CD4-positive, alpha-beta T cell (primary cell): ENCODE measurements at places on chromosomes 5 and 9.

DNA sequence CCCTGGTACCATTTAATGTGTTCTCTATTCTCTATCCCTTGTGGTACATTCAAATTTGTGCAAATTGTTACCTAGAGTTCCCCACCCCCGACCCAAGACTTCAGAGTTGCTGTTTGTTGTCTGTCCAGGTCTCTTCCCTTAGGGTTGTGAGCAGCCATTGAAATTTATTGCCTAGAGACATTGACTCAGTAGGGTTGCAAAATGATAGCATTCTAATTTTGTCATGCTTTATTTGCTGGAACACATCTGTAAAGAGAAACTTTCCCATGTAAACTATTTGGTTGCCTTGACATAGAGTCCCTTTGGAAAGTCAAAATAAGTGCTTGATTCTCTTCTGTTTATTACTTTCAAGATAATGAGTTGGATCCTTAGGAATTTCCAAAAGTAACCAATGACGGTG lies 91.7 kb upstream of the KLF9 start:
- DNase-seq: no peak
- H3K27ac ChIP-seq: no peak overlapping the region
- no peak overlapping the region for H3K4me3 ChIP-seq
- H3K36me3 ChIP-seq: no peaks in the 10 kb centered on the region
- H3K4me1 ChIP-seq: no peaks in the 10 kb centered on the region

DNA sequence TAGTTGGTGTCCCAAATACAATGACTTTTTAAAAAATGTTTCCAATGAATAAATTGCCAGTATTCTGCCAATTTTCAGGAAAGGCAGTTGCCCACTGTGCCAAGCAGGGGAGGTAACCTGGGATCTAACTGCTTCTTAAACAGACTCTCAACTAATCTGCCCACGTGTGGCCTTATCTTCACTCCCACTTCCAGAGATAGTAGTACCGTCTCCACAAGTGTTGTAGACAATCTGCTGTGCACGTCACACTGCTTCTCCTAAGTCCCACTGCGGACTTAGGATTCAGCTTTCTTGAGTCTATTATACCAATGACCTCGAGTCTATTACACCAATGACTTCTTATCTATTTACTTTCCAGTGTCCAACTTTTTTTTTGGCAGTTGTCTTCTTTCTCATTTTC lies 21.2 kb downstream of the POU4F3 start:
- no peak overlapping the region for H3K4me3 ChIP-seq
- H3K36me3 ChIP-seq: no peaks in the 10 kb centered on the region
- H3K27me3 ChIP-seq: peaks cover 4% of the 10 kb centered on the region
- H3K27ac ChIP-seq: no peak overlapping the region

- no peak overlapping the region for H3K4me3 ChIP-seq
- H3K27ac ChIP-seq: no peak overlapping the region
- no peaks in the 10 kb centered on the region for H3K36me3 ChIP-seq
- no peaks in the 10 kb centered on the region for H3K4me1 ChIP-seq
- no peak for DNase-seq
Measured at GRCh38 chr9:34744295-34745221, 34.6 kb upstream of the CCL21 start.

DNA sequence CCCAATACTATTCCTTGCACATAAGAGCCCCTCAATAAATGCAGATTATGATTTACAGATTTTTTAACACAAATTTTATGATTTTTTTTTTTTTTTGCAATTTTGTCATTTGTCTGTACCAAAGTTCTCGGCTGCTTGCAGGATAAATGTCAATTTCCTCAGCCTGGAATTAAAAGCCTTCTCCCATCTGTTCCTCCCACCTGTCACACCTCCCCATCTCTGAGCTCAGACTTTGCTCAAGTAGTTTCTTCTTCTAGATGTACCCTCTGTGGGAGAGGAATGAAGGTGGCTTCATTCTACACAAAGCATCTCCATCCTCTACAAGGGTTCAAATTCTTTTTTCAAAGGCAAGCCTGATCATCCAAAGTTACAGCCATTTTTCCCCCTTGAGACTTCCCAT lies 153.7 kb upstream of the GRAMD2B start:
- H3K4me1 ChIP-seq: no peaks in the 10 kb centered on the region
- no peak overlapping the region for H3K4me3 ChIP-seq
- H3K27me3 ChIP-seq: no peaks in the 10 kb centered on the region
- no peak overlapping the region for H3K27ac ChIP-seq
- no peaks in the 10 kb centered on the region for H3K36me3 ChIP-seq

- no peak overlapping the region for H3K4me3 ChIP-seq
- H3K36me3 ChIP-seq: peaks cover 3% of the 10 kb centered on the region
- DNase-seq: no peak
Measured at GRCh38 chr9:137370865-137371520, 52.0 kb downstream of the EXD3 start.

DNA sequence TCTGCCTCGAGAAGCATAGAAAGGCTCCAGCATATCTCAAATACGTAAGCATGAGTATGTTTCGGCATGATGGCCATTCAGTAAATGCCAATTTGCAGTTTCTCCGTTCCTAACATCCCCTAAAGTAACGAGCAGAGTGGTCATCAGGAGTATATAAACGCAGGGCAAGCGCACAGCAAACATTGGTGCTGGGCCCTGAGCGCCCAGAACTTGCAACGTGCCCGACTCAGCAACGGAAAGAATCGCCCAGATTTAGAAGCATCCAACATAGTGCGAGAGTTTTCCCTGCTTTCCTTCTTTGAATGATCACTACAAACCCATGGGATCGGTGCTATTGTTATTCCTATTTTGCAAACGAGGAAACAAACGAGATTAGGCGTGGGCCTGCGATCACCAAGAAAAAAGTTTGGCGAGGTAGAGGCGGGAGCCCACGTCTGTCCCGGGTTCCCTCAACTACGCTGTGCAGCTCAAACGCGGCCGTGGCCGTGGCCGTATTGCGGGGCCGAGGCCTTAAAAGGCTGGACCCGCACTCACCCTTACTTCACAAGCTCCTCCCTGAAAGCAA lies 505 bp downstream of the RPS14 start:
- peaks cover 36% of the 10 kb centered on the region for H3K4me1 ChIP-seq
- peak overlapping the region; percentile 98 for H3K27ac ChIP-seq
- peak overlapping the region; percentile 86 for H3K4me3 ChIP-seq
- H3K27me3 ChIP-seq: no peaks in the 10 kb centered on the region
- peaks cover 47% of the 10 kb centered on the region for H3K36me3 ChIP-seq

DNA sequence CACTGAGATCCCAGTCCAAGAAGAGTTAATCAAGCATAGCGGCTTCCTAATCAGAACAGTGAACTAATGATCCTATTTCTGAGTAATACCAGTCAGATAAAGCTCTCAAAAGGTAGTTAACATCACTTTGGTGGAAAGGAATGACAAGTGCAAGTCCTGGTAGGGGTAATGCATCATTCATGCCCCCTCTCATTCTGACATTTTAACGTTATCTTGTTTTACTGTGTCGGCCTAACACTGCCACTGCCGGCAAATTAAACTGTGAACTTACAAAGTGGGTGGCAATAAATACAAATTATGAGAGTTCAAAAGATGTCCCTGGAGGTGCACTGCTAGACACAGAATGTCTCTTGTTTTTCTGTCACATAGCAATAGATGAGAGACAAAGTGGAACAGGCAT lies 131.6 kb downstream of the EBF1 start:
- DNase-seq: no peak
- H3K27ac ChIP-seq: no peak overlapping the region
- H3K27me3 ChIP-seq: no peaks in the 10 kb centered on the region
- no peaks in the 10 kb centered on the region for H3K36me3 ChIP-seq
- H3K4me3 ChIP-seq: no peak overlapping the region
- H3K4me1 ChIP-seq: no peaks in the 10 kb centered on the region

GRCh38 chr9:77953590-77953989 lies 78.0 kb downstream of the GNAQ start:
- H3K27me3 ChIP-seq: no peaks in the 10 kb centered on the region
- no peak for DNase-seq
- H3K4me1 ChIP-seq: peaks cover 6% of the 10 kb centered on the region
- H3K4me3 ChIP-seq: no peak overlapping the region
- no peak overlapping the region for H3K27ac ChIP-seq
- no peaks in the 10 kb centered on the region for H3K36me3 ChIP-seq

DNA sequence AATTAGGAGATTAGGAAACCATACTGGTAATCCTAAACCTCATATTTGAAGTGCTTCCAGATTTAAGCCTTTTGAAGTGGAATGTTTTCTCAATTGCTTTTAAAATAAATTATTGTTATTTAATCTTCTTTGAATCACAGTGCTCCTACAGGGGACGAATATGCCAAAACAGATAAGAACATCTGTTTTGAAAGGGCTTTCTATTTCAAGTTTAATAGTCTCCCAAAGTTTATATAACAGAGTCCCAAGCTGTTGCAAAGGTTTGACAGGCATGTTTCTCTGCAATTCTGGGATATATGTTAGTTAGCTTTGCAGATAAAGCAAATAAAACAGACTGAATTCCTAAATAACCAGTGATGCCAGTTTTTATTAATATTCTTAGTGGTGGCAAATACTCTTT lies 803.7 kb downstream of the TLE4 start:
- H3K4me1 ChIP-seq: no peaks in the 10 kb centered on the region
- H3K4me3 ChIP-seq: no peak overlapping the region
- no peak for DNase-seq
- H3K27me3 ChIP-seq: no peaks in the 10 kb centered on the region
- no peak overlapping the region for H3K27ac ChIP-seq

GRCh38 chr5:141338538-141339306 lies at the start of gene PCDHGA2:
PCDHGA2 (plus strand) TSS chr5:141338760.
- H3K36me3 ChIP-seq: no peaks in the 10 kb centered on the region
- no peak within 1 kb of the TSS for H3K4me3 ChIP-seq
- peaks cover 45% of the 10 kb centered on the region for H3K27me3 ChIP-seq
- no peaks in the 10 kb centered on the region for H3K4me1 ChIP-seq

DNA sequence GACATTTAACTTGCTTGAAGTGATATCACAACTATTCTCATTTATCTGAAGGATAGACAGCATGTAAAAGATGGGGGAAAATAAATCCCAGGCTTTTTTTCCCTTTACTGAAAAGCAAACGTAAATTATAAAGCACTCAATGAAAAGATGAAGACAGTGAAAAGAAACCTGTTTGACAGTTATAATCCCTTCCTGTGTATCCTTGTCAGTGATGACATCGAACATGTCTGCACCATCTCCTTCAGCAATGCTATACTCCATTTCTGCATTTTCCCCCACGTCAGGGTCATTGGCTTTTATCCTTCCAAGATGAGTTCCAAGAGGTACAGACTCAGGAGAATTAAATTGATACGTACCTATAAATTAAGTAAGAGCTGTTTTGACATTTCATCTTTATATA lies 134.9 kb downstream of the CDH9 start:
- H3K4me1 ChIP-seq: no peaks in the 10 kb centered on the region
- no peak overlapping the region for H3K4me3 ChIP-seq
- no peaks in the 10 kb centered on the region for H3K27me3 ChIP-seq
- DNase-seq: no peak
- no peak overlapping the region for H3K27ac ChIP-seq

DNA sequence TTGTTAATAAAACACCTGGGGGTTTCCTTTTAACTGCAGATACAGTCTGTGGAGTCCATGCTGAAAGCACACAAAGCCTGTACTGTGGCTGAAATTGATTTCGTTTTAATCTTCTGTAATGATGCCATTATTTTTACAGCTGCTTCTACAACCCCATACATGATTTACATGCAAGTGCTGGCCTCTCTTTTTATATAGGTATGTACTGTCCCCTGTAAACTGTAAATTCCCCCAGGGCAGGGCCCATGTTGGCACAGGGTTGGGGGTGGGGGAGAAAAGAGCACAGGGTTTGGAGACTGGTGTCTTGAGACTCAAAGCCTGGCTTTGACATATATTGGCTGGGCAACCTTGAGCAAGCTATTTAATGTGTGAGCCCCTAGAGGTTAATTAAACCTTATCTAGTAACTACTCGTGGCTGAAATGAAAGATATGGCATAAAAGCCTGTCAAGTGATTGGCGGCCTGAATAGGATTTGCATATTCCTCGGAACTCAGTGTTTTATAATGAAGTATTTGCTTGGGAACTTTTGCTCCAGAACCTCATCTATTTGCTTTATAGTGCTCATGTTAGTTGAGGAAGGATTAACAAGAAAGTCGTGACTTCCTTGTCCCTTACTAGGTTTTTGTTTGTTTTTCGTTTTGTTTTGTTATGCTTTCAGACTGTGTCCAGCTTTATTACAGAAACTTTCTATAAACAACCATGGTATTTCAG lies 34.0 kb downstream of the KLF4 start:
- DNase-seq: no peak
- H3K4me3 ChIP-seq: no peak overlapping the region
- H3K27me3 ChIP-seq: no peaks in the 10 kb centered on the region
- H3K4me1 ChIP-seq: no peaks in the 10 kb centered on the region
- no peaks in the 10 kb centered on the region for H3K36me3 ChIP-seq
- no peak overlapping the region for H3K27ac ChIP-seq
